LoVo (cell line): ENCODE measurements at places on chromosomes 13 and 19.

- DNase-seq = no peak
Observed at GRCh38 chr13:35144166-35144890, 202.3 kb downstream of the NBEA start.

DNA sequence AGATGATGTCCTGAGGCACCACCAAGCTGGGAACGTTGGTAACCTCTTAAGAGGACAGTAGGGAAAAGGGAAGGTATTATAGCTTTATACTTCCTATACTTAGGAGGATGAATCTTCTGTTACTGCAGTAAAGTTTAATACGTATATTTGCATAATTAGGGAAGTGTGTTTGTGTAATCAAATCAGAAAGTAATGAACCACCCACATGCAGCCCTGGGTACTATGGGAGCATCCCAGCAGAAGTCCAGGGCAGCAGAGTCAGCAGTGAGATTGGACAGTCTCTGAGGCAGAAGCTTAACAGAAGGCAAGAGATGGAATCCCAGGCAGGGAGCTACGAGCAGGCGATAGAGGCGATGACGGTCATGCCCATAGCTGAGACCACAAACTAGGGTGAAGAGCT is 12.5 kb downstream of the SAFB start:
- no peak for DNase-seq

GRCh38 chr19:43641333-43641732 is 1.7 kb upstream of the CADM4 start:
- DNase-seq = no peak

DNA sequence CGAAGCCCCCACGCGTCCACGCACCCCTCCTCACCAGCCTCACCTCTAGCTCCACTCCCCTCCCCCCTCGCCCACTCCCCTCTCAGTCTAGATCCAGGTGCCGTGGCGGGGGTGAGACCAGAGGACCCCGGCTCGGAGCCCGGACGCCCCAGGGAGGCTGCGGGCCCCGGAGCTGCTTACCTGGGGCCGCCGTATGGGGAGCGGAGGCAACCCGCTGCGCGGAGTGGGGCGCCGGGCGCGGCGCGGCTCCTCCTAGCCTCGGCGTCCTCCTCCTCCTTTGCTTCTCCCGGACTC is 353 bp downstream of the ENOX1 start:
- DNase-seq = no peak

GRCh38 chr19:43372462-43372861 is 19.0 kb downstream of the CD177 start:
- DNase-seq = no peak

DNA sequence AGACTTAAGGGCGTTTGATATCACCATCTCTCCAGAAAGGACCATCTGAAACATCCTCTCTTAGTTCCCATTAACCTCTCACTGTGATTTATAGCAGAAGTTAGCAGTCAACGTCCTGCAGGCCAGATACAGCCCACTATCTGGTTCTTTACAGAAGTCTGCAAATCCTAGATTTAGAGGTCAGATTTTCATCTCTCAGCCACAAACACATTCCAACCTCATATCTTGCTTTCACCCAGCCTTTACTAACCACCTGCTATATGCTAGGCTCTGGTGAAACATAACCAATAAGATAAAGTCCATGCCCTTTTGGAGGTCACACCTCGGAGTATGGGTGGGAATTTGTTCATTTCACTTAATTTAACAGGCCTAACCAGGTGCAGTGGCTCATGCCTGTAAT is 76.8 kb upstream of the CACNA1A start:
- no peak for DNase-seq

DNA sequence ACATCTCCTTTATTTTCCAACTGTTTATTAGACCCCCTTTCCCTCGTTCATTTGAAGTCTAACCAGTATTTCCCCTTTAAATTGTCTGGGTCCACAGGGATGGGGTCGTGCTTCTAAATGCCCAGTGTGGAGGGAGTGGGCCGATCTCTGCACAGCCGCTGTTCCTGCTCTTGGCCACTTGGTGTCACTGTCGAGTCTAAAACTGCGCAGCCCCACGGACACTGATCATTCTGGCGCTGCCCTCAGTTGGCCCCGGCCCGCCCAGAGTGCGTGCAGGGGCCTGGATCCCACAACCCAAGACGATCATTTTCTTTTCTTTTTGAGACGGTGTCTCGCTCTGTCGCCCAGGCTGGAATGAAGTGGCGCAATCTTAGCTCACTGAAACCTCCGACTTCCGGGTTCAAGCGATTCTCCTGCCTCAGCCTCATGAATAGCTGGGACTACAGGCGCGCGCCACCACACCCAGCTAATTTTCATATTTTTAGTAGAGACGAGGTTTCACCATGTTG is 12.0 kb downstream of the WDR88 start:
- DNase-seq = peak; percentile 69

DNA sequence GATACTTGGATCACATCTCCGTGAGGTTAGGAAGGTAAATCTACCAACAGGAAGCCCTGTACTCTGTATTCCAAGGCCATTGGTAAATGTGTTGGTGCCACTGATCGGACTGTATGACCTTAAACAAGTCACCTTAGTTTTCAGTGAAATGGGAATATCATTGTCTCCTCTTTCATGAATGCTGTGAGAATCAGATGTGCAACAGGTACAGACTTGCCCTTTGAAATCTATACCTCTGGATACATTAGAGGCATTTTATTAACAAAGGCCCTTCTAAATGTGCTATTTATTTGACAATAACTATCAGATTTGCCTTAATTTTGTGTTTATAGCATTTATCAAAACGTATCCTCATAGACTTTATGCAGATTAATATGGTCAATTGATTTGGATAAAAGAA is 11.0 kb downstream of the NHLRC3 start:
- DNase-seq = no peak

DNA sequence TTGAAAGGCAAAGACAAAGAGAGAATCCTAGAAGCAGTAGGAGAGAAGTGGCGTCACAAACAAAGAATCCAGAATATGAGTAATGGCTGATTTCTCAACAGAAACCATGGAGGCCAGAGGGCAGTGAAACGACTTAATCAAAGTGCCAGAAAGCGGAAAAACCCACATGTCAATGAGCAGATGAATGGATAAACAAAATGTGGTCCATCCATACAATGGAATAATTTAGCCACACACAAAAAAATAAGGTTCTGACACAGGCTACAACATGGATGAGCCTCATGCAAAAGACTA is 52.2 kb upstream of the RANBP3 start:
- no peak for DNase-seq

GRCh38 chr13:90246687-90247345 is 1100.7 kb upstream of the MIR17HG start:
- no peak for DNase-seq

GRCh38 chr13:109331898-109332297 is 454.5 kb downstream of the IRS2 start:
- no peak for DNase-seq

- no peak for DNase-seq
Observed at GRCh38 chr13:84208246-84208910, 326.1 kb upstream of the SLITRK1 start.

DNA sequence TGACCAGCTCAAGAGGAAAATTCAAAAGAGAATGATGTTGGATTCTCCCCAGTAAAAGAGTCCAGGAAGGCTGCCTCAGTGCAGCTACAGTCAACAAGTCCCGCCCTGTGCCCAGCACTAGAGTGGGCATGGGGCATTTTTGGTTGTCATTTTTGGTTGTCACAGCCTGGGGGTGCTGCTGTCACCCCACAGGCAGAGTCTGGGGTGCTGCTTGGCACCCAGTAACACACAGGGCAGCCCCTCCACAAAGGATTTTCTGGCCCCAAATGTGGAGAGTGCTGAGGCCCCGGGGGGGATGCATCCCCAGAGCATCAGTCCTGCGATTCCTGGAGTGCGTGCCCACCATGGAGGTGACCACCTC is 28.2 kb upstream of the TMEM255B start:
- no peak for DNase-seq

GRCh38 chr13:76954538-76954937 is 6.2 kb downstream of the ACOD1 start:
- no peak for DNase-seq

DNA sequence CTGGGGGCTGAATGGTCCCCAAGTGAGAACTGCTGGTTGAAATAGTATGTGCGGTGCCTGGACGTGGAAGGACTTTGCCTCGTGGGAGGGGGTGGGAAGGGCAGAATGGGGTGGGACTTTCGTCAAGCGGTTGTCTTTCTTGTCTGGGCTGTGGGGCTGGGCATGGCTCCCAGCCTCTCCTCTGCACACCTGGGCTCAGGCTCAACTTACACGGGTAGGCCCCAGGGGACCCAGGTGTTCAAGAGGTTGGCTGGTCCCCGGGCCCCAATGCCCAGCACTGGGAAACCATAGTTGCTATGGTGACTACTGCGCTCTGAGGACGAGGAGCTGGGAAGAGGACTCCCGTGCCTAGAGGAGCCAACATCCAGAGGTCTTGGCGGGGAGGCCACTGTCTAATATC is 7.3 kb downstream of the NWD1 start:
- no peak for DNase-seq

DNA sequence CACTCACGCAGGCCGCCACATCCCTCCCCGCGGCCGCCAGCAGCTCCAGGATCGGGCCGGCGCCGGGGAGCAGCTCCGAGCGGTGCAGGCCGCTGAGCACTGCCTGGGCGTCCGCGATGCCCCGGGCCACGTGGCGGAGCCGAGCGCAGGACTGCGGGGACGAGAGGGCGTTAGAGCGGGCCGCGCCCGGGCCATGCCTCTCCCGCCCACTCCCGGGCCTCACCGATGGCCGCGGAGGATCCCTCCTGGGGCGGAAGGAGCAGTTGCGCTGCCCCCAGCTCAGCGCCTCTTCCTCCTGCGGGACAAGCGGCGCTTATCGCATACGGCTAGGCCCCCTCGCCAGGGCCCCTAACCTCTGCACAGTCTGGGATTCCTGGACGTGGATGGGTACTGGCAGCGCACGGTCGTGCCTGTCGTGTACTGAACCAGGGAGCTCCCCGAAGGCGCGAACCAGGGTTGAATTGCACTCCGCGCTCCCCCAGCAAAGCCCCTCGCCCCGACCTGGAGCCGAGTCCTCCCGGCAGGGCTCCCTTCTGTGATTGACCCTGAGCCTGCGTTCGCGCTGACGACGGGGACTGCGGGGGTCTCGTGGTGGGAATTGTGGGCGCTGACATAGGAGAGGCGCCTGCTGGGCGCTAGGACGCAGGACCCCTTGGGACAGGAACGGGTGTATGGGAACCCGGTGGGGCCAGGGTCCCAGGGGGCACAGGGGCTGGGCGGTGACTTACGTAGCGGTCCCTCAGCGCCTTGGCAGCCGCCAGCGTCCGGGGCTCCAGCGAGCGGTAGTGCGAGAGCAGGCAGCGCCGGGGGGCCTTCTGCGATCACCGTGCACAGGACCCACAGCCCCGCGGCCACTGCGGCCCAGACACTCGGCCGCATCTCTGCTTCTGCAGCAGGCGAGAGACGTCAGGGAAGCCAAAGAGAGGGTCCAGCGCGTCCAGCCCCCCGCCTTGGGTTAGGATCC is 673 bp downstream of the IFNL4 start:
- DNase-seq = no peak

- DNase-seq = peak; percentile 88
Observed at GRCh38 chr19:4972509-4973230, 3.8 kb downstream of the KDM4B start.

- DNase-seq = no peak
Observed at GRCh38 chr13:45104261-45104660, 16.0 kb upstream of the GTF2F2 start.

DNA sequence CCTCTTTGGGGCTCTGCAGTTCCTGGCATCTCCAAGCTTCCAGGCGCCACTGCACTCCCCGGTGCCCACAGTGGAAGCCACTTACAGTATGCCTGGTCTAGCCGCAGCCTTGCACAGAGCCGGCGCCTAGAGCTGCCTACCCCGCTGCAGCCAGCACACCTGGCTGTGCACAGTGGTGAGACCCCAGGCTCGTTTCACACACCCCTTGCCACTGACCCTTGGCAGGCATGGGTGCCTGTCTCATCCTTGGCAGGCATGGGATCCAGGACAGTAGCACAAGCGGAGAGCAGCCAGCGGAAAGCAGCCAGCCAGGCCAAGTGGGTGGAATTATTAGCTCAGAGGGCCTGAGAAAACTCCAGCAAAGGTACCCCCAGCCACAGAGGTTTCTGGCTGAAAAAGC is 86.0 kb downstream of the SERP2 start:
- DNase-seq = no peak

DNA sequence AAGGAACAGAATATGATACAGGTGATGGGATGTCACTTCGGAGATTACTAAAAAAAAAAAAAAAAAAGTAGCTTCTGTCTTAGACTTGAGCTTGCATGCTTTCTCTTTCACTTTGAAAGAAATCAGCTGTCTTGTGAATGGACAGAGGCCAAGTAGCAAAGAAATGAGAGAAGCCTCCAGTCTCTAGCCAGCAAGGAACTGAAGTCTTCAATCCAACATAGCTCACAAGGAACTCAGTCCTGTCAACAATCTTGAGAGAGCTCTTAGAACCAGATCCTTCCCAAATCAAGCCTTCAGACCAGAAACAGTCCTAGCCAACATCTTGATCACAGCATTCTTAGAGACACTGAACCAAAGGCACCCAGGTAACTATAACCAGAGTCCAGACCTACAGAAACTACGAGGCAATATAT is 7.7 kb downstream of the N4BP2L2 start:
- DNase-seq = no peak

GRCh38 chr19:56377105-56377924 is 16.0 kb downstream of the ZNF582 start:
- no peak for DNase-seq

DNA sequence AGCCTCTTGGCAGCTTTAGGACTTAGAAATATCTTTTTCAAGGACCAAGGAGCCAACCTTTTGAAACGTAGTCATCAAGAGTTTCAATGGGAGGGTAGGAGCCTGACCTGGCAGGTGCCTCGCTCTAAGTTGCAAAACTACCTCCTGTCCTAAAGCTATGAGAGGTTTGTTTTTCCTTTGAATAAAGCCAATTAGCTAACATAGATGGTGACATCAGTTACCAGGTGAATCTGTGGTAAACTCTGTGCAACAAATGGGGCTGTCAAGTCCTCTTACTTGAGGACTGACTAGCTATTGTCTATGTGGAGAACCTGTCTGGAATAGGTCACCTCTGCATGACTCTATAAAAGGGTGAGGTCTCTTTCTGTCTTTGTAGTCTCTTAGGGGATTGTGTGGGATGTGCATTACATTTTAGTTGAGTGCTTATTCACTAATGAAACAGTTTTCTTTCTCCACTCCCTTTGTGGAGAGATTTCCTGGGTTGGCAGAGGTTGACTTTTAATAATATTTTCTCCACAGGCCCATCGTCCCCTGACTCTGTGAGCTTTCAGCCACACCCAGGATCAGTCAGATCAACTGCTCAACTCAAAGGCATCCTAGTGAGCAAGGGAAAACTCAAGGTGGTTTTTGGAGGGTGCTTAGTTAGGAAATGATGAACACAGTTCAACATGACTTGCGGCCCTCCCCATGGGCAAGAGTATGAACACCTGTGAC is 9.9 kb downstream of the ARL11 start:
- no peak for DNase-seq

DNA sequence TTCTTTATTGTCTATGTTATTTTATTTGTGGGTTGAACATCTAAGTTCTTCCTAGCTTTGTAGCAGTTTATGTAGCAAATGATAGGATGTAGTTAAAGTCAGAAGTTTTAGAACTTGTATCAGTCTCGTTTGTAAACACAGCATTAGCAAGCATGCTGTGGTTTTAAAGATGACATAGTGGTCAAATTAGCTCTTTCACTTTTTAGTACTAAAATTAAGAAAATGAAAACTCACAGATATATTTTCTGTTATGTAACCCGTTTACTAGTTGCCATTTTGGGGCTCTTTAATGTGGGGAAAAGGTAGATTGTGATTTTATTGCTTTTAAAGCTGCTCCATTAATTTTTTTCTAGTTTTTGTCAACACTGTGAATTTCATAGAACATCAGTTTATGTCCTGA is 216.5 kb downstream of the PCCA start:
- DNase-seq = no peak
